ENCODE measurements at places on chromosomes 7 and 10.

DNA sequence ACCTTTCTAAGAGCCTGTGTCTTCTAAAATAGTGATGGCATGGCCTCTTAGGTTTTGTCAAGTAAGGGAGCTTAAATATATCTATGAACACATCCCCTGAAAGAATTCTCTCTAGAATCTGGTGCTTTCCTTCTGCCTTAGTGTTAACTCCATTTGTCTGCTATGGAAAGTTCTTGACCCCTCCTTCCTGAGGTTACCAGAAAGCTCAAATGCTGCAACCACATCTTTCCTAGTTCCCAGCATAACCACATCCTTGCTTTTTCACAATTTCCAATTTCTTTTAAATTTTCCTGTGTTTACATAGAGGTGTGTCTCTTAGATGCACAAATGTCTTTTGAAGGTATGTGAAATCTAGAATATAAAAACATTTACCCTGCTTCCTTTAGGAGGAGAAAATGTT lies 16.4 kb upstream of the GSDME start:
- no peak for DNase-seq

GRCh38 chr10:4639960-4640359 lies 186.0 kb upstream of the AKR1E2 start:
- DNase-seq, result no peak

- no peak for DNase-seq
Observed at GRCh38 chr7:158264881-158265742, 322.5 kb downstream of the PTPRN2 start.

DNA sequence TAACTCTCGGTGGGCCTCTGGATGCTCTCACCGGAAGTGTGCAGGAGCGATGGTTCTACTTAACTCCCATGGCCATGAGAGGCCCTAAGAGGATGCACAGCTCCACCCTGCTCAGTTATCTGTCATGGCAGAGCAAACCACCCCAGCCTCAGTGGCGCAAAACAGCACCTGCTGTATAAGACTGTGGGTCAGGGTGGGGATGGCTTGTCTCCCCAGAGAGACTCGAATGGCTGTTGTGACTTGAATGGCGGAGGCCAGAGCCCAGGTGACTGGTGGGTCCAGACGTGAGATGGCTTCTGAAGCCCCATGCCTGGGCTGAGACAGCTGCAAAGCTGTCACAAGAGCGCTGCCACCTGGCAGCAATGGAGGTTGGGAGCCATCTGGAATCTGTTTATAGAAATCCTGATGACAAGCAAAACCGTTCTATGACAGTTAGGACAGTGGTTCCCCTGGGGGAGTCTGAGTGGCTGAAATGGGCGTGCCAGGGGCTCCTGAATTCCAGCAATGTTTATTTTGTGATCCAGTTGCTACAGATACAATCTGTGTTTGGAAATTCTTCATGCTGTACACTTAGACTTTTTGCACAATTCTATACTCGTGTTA lies 490.5 kb downstream of the TCERG1L start:
- no peak for DNase-seq

DNA sequence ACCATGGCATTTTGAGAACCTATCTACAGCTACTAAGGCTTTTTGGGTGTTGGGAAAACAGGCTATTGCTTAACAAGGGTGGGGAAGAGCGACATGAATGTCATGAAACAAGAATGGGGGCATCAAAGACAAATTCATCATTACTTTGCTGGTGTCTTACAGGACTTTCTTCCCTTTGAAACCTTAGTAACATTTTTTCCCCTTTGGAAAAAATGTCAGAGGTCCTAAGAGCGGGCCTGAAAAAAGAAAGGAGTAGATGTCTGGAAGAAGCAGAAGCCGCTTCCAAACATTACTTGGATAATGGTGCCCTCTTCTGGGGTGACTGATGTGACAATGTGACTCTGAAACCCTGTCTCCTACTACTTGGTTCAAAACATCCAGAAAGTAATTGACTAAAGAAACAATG lies 3.8 kb upstream of the DDX50 start:
- no peak for DNase-seq

- no peak for DNase-seq
Observed at GRCh38 chr10:128808921-128809440, 658.1 kb upstream of the MGMT start.

DNA sequence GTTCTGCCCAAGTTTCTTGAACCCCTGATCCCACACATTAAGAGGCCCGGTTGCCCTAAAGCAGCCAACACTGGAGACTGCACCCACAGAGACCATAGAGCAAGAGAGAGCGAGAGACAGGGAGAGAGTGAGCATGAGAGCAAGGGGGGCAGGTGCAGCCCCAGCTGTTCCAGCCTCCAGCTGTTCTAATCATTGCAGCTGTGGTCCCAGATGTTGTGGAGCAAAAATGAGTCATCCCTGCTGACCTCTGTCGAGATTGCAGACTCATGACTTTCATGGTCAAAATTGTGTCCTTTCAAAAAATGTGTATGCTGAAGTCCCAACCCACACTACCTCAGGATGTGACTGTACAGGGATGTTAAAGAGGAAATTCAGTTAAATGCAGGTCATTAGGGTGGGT lies 143.9 kb upstream of the FRMD4A start:
- no peak for DNase-seq

GRCh38 chr7:10237306-10237705 lies 736.4 kb upstream of the PHF14 start:
- DNase-seq, result no peak

- DNase-seq, result no peak
Observed at GRCh38 chr7:37923996-37924395, 3.6 kb downstream of the EPDR1 start.

DNA sequence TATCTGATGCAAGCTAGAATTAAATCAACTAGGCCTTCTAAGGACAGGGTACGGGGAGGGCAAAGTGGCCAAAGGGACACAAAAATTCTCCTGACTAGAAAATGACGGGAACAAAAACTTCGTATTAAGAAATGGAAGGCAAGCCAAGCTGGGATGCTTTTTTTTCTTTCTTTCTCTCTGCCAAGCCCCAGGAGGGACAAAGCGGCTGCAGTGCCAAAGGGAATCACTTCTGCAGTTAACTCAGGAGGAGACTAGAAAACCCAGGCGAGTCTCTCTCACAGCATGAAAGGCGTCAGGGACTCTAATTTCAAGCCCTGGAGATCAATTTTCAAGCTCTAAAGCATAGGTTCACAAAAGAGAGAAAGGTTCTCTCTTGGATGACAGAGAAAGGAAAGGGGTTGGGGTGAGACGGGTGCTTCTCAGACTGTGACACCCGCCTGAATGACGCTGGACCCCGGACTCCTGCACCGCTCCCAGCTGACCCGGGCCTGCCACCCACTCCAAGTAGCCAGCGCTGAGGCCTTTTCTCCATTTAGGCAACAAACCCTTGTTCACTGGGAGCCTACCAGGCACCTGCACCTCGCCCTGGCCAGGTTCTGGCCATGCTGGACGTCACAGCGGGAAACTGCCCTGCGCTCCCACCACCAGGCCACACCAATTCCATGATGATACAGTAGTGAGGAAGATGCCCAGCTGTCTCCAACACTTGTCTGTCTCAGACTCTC lies 56.5 kb downstream of the KIAA1549 start:
- DNase-seq, result no peak

DNA sequence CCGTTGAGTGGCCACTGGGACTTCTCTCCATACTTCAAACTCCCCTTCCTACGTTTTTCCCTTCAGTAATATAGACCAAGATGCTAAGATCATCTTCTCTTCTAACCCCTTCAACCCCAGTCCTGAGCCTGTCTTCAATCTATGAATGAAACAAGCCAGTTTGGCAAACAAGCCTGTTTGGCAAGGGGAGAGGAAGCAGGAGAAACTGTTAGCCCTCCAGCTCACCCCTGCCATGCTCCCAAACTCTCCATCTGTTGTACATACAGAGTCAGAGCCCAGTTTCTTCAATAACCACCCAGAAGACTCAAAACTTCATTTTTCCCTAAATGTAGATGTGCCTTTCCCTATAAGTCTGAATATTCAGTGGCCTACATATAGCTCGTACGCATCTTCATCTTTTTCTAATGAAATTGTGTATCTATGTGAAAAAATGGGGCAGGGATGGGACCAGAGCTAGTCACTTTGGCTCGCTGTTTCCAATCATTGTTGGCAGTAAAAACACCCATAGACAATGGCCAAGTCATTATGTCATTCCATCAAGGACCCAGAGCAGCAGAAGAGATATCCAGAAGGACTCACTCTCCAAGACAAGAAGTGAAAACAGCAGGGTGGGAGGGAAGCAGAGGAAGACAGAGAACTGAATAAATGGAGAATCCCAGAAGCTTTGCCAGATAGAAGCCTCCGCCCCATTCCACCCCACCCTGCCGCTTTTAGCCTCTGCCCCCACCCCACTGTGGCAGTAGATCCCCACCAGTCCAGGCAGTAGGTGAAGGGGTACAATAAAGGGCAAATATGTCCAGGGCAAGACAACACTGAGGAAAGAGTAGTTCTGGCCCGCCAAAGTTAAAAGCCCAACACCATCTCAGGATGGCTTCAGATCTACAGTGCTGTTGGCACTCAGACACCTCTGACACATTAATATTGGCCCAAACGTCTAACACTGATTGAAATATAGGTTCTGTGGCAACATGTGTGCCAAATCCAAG lies 87.3 kb downstream of the DOCK4 start:
- no peak for DNase-seq

- DNase-seq, result no peak
Observed at GRCh38 chr7:158067219-158067930, 520.2 kb downstream of the PTPRN2 start.

DNA sequence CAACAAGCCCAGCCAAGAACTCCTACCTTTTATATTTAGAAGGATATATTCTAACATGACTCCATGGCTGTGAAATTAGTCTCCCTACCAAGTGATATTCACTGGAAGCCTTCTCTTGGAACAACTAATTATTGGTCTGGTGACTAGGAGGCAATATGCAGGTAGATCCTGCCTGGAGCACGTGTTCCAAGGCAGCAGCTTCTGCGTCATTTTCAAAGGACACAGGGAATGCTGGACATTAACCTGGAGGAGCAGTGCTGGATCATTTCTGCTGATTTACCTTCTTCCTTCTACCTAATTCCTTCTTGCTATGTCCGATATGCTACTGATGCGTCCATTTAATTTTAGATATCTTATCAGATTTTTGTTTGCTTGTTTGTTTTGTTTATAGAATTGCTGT lies 5.6 kb downstream of the AKR1D1 start:
- no peak for DNase-seq

DNA sequence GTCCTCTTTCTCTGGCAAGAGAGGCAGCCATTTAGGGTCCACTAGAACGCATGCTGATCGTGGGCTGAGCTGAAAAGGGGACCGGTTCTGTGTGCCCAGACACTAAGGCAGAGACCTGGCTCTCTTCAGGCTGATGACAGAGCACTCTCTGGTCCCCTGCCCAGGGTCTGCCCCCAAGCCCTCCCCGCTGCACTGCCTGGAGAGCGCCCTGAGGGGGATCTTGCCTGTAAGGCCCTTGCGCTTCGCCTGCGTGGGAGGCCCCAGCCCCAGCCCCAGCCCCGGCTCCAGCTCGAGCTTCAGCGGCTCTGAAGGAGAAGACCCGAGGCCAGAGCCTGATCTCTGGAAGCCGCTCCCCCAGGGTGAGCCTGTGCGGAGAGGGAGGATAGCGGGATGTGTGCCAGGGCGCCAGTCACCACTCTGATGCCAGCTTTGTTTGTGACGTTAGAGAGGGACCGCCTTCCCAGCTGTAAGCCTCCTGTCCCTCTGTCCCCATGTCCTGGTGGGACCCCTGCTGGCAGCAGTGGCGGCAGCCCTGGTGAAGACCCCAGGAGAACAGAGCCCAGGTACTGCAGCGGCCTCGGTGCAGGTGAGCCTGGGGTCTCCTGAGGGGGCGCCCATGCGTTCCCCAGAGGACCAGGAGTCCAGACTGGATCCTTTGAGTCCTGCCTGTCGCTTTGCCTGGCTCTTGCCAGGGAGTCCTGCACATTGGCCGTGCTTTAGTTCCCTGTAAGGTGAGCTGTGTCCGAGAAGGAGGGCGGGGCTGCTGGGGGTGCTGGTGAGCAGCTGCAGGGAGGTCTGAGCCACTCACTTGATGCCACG lies 43.2 kb downstream of the ZNF467 start:
- DNase-seq, result no peak

DNA sequence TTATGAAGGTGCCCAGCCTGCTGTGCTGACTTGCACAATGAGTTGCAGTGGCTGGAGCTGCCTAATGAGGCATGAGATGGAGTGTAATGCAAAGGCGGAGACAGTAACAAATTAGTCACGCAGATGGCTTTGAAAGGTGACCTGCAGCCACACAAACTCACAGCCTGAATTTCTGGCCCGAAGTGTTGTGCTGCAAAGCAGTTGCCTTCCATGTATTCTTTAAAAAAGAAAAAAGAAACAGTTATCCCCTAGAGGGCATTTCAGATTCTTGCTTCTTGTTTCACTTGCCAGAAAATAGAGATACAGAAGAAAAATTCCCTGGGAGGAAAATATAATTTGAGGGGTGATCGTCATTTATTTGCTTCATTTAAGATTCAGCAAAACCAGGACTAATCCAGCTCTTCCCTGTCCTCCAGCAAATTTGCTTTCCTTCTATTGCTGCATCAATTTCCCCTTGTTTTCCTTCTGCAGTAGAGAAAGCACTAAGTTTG lies 239.9 kb downstream of the ADRA2A start:
- DNase-seq, result no peak

- DNase-seq, result no peak
Observed at GRCh38 chr7:100719523-100720278, 567 bp upstream of the EPO start.

- DNase-seq, result no peak
Observed at GRCh38 chr10:116766837-116767634, 24.7 kb upstream of the HSPA12A start.

DNA sequence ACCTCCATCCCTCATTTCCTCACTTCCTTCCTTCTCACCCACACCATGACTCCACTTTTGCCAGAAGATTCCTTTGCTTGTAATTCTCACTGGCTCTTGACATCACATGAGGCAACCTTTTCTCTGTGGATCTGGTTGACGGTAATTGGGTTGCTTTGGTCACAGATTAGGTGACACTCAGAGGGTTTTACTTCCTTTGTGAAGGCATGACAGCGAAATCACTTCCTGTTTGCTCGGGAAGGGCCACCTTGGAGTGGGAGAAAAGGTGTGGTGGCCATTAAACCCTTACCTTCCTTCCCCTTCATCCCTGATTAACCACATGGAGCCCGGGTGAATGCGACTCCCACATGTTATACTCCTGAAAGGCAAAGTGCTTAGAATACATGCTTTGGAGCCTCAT lies 30.2 kb downstream of the CUZD1 start:
- no peak for DNase-seq

DNA sequence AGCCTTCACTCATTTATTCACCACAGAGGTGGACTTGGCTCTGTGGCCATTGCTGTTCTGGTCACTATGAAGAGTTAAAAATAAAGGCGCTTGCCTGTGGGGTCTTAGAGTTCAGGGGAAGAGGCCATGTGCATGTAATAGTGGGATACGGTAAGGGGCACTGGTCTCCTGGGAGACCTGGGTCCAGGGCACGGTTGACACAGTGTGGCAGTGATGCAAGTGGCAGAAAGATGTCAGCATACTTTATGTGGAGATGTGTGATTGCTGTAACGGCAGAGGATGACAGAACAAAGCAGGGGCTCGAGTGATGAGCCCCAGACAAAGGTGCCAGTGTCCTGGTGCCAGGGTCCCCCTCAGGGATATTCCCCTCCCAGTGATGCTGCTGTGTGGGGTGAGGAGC lies 8.6 kb downstream of the ZSCAN25 start:
- DNase-seq, result no peak

- DNase-seq, result no peak
Observed at GRCh38 chr7:19000410-19000809, 117.0 kb downstream of the TWIST1 start.

GRCh38 chr7:132381742-132382472 lies 194.4 kb downstream of the PLXNA4 start:
- no peak for DNase-seq

GRCh38 chr10:60230892-60231291 lies 158.8 kb downstream of the ANK3 start:
- DNase-seq, result no peak

GRCh38 chr10:3749011-3749410 lies 36.0 kb downstream of the KLF6 start:
- DNase-seq, result no peak
